ENCODE measurements at places on chromosomes 2 and 18. TPM values are rescaled to one million over a fixed set of nuclear protein-coding genes. Genes with fewer than 3 reads are reported as not detected.

DNA sequence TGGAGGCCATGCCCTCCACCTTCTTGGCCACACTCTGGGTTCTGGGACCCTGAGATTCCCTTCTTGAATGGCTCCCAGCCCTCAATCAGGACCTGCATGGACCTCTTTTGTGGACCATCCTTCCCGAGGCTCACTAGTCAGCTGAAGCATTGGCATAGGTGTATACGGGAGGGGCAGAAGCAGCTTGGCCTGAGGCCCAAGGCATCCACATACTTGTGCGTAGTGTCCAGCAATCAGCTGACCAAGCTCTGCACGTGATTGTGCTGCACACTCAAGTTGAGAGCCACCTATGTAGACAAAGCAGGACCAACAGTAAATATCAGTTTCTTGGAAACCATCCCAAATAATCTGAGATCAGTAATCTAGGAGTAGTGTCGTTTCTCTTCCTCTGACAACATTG is 119.6 kb downstream of the INSIG2 start:
- no peak for DNase-seq

Gene XIRP2
- not detected for total RNA-seq

Gene CKAP2L
- 17.7 TPM for total RNA-seq

Gene TUBA4B
- not detected for total RNA-seq
